ENCODE measurements at places on chromosomes 1 and 21. TPM values are rescaled to one million over a fixed set of nuclear protein-coding genes. Genes with fewer than 3 reads are reported as not detected.

DNA sequence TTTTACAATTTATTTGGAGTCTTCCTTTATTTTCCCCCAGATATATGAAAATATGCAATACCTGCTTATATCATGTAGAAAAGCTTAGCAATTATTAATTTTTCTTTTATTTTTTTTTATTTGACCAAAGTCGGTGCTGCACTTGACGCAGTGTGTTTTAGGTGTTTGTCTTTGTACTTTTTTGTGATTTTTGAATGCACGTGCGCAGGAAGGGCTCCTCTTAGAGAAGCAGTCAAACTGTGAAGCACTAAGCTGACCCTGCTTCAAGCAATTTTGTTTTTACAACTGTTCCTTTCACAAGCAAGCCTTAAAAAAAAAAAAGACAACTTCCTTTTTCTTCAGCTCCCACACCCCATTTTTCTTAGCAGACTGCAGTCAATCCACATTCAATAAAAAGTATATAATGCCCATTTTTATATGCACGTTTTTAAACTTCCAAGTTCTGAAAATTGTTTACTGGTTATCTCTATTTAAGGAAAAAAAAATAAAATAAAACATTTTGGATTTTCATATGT, 267.4 kb downstream of the TM2D1 start:
- no peak for DNase-seq

- no peak for DNase-seq
These were observed 45.1 kb downstream of the ZYG11B start for GRCh38 chr1:52771384-52771783.

DNA sequence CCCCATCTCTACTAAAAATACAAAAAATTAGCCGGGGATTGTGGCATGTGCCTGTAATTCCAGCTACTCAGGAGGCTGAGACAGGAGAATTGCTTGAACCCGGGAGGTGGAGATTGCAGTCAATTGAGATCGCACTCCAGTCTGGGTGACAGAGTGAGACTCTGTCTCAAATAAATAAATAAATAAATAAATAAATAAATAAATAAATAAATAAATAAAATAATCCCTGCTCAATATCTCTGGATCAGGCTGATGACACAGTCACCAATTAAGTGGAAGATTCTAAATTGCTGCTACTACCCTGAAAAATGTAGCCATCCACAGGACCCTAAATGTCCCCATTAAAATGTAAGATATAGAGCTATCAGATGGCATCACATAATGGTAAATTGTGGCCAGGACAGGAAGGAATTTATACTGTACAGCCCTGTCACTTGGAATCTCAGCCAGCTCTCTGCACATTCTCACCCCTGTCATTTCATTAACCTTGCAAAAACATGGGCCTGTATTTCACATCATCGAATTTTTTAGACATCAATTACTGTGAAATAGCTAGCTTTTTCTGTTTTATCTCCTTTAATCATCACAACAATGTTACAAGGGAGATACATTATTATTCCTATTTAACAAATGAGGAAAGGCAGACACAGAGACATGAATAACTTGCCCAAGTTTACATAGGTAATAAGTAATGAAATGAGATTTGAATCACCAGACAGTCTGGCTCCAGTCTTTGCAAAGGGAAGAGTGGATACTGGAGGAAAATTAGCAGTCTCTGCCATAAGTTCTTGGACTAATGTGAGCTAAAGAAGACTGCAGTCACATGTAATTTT, 56.7 kb upstream of the NTPCR start:
- no peak for DNase-seq

- no peak for DNase-seq
These were observed 7.1 kb downstream of the RCC2 start for GRCh38 chr1:17432412-17432811.

GRCh38 chr1:201653233-201653632, 114.3 kb downstream of the NAV1 start:
- no peak for DNase-seq

DNA sequence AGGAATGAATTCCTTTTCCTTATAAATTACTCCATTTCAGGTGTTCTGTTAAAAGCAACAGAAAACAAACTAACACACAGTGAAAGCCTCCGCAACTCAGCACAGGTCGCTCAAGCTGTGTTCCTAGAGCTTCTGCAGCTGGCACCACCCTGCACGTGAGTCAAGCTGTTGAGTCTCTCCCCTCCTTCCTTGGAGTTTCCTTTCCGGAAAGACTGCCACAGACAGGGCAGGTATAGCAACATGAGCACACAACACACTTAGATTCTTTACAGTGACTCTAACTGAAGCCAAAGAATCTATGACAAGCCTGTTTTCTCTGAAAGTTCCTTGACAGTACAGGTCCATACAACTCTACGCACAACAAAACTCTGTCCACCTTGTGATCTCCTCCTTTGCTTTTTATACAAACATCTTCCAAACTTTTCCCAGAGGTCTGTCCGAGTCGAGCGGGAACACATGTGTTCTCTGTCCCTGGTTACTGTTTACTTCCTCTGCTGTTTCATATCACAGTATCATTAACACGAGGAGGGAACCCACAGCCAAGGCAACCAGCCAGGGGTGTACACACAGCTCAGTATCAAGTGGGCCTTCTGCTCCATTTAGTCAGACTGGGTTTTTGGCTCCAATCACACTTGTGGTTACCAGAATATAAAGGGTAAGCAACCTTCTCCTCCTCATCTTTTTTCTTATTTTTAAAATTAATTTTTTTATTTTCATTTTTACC, 38.7 kb upstream of the DESI2 start:
- no peak for DNase-seq

GRCh38 chr1:203626910-203627246, 246 bp downstream of the ATP2B4 start:
- DNase-seq, result no peak

- DNase-seq, result peak; percentile 58
These were observed 5.0 kb upstream of the CLCNKB start for GRCh38 chr1:16038620-16038912.

DNA sequence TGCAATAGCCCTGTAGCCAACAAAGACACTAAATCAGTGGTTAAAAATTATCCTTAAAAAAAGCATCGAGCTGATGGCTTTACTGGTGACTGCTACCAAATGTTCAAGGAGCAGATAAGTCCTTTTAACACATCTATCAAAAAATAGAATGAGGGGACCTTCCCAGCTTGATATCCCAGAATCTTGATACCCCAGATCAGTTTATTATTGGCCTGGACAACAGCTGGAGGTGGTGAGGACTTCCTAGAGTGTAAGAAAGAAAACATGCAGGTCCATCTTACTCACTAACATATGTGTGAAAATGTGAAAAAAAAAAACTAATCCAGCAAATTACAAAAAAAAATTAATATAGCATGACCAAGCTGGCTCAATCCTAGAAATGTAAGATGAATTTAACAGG, 21.3 kb downstream of the CHIT1 start:
- no peak for DNase-seq

DNA sequence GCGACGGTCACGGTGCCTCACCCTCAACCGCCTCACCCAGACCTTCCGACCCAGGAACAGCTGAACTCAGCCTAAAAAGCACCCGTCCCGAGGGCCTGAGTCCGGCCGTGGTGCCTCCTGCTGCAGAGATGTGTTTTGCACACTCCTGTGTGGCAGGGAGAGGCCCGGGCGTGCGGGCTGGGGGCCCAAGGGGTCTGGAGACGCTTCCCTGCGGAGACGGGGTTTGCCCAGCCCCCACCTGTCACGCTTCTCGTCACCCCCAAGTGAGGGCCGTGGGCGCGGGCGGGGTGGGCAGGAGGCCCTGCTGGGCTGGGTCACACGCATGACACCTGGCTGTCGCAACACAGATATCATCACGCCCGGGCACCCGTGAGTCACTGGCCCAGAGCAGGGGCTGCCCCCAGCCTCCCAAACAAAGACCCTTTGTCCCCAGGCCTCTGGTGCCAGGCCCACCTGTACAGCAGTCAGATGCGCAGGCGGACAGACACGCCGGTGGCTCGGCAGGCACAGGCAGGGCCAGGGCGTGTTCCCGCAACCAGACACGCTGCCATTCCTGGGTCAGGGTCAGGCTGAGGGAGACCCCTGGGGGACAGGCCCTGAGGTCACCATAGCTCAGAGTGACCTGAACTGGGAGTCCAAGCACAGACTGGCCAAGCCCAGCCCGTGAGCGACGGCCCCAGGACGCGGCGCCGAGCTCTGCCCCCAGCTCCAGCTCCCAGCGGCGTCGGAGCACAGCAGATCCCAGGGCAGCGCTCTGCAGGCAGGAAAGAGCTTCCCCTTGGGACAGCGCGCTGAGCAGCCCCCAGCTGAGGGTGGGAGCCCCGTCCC, 6.1 kb downstream of the B3GALT6 start:
- no peak for DNase-seq

DNA sequence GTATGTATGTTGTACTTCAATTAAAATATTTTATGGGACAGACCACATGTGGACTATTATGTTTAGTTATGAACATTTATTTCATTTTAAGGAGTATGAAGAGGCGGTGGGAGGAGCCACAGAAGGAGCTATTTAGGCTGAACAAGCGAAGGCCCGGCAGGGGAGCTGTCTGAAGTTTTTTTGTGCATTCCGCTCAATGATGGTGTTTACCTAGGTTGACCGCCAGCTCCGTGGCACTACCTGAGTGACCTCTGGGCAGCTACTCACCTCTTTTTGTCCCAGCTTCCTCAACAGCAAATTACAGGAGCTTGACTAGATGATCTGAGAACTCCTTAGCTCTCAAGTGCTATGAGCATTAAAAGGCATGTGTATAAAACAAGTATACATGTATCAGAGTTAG, 32.7 kb upstream of the C1orf198 start:
- DNase-seq, result no peak

- no peak for DNase-seq
These were observed 88.9 kb upstream of the ARHGAP29 start for GRCh38 chr1:94326329-94326728.

- no peak for DNase-seq
These were observed 292.8 kb upstream of the B3GALT2 start for GRCh38 chr1:193479187-193479586.

GRCh38 chr1:213389061-213389581, 338.1 kb downstream of the RPS6KC1 start:
- DNase-seq, result no peak

- DNase-seq, result no peak
These were observed 69.8 kb downstream of the STUM start for GRCh38 chr1:226618380-226618779.

DNA sequence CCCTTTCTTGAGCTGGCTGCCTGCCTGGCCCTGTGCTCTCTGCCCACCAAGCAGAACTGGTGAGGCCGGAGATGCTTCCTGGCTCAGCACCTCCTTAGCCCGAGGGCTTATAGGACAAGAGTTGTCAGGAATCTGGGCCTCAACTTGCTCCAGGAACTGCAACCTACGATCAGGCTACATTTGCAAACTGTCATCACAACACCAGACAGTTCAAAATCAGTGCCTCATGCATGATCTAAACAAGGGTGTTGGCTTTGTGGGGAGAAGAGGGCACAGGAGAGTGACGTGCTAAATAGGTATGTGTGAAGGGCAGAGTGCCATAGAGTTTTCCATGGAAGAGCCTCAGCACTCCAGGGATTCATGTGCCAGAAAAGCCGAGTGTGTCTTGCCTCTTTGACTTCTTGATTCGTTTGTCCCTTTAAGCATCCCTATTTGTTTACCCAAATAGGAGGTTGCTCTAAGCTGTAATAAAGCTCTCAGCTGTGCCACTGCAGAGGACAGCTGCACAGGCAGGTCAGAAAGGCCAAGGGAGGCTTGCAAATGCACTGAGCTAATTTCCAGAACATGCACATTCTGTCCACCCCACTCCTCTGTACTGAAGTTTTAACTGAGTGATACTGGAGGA, 30.2 kb upstream of the NEK2 start:
- DNase-seq, result no peak

GRCh38 chr21:42637267-42638041, 16.0 kb upstream of the PDE9A start:
- no peak for DNase-seq

DNA sequence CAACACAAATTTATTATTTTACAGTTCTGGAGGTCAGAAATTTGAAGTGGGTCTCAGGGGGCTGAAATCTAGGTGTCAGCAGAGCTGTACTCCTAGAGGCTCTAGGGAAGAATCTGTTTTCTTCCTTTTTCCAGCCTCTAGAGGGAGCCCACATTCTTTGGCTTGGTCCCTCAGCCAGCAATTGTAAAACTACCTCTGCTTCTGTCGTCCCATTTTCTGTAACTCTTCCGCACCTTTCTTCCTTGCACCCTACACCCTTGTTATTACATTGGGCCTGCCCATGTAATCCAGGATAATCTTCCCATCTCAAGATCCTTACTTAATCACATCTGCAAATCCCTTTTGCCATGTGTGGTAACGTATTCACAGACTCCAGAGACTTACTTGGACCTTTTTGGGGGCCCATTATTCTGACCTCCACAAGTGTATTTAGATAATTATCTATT, 24.8 kb upstream of the THEM4 start:
- DNase-seq, result peak; percentile 81

- peak; percentile 30 for DNase-seq
These were observed 114.3 kb downstream of the GDAP2 start for GRCh38 chr1:117814856-117815797.

DNA sequence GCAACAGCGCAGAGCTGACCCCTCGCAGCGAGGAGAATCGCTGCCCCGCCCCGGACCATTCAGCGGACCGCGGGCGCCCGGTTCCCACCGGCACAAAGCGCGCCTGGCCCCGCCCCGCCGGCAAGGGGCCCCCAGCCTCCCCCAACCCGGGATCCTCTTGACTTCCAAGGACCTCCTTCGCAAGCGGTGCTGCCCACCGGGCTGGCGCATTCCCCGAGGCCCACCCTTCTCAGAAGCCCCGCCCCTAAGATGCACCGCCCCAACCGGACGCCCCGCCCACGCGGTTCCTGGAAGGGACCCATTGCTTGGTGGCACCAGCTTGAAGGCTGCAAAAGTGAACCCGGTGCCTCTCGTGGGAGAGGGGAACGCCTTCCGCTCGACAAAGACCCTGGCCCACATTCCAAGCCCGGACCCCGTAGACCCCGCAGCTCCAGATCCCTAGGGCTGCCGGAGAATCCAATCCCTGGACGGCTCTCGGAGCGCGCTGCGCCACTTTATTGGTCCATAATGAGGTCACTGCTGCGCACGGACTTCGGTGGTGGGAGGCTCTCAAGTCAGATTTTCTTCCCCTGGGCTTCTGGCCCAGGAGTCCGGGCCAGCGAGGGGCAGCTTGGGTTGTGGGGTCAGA, 2.0 kb downstream of the HES3 start:
- peak; percentile 43 for DNase-seq

- no peak for DNase-seq
These were observed 54.6 kb upstream of the SIPA1L2 start for GRCh38 chr1:232684371-232685105.

DNA sequence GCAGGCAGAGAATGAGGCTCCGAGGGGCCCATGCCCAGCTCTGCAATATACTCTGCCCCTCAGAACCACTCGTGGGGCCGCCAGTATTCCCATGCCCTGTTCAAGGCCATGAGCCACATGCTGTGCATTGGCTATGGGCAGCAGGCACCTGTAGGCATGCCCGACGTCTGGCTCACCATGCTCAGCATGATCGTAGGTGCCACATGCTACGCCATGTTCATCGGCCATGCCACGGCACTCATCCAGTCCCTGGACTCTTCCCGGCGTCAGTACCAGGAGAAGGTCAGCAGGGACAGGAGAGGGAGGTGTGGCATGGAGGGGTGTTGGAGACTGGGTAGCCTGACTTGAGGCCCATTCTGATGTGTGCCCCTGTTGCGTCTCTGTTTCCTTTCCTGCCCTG, 7.2 kb downstream of the HCN3 start:
- DNase-seq, result no peak

IFI44 gene
- 3.1 TPM for polyA plus RNA-seq

FAM163A gene
- polyA plus RNA-seq, result 2.2 TPM

BACH1 gene
- polyA plus RNA-seq, result 19.7 TPM

SLC39A1 gene
- 163 TPM for polyA plus RNA-seq

HIPK1 gene
- 12.1 TPM for polyA plus RNA-seq

PHTF1 gene
- polyA plus RNA-seq, result 22.9 TPM

DCLRE1B gene
- polyA plus RNA-seq, result 4.6 TPM

PTPN7 gene
- 0.41 TPM for polyA plus RNA-seq

TP73 gene
- 0.27 TPM for polyA plus RNA-seq

KRTAP11-1 gene
- not detected for polyA plus RNA-seq

TCHH gene
- polyA plus RNA-seq, result 0.12 TPM
